ENCODE measurements at places on chromosomes 2 and 18.

DNA sequence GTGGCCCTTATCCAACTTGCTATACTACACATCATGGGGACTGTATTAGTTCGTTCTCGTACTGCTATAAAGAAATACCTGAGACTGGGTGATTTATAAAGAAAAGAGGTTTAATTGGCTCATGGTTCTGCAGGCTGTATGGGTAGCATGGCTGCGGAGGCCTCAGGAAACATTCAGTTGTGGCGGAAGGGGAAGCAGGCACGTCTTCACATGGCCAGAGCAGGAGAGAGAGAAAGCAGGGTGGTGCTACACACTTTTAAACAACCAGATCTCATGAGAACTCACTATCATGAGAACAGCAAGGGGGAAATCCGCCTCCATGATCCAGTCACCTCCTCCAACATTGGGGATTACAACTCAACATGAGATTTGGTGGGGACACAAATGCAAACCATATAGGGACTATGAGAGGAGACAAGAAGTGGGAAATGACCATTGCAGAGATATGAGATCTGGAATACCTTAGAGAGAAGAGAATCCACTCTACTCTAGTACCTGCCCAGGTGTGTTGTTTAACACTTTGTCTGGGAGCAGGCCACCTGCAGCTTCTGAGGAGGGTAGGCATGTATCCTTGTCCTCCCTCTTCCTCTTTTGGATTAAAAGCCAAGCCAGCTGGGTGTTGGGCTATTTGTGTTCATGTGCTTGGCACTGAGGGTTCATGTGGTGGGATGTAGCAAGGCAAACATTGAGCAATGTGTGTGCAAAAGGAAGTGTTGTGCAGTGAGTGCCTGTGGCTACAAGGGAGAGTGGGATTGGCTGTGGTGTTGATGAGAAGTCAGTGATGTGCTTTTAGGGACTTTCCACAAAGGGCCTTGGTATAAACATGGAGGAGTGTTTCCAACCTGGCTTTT lies 22.8 kb downstream of the TTLL4 start:
- no peak for DNase-seq

GRCh38 chr2:221385716-221386115 lies 186.4 kb downstream of the EPHA4 start:
- no peak for DNase-seq

- no peak for DNase-seq
Measured at GRCh38 chr2:136005462-136006196, 20.2 kb upstream of the DARS1 start.

- DNase-seq = no peak
Measured at GRCh38 chr2:196592331-196592910, 47.1 kb upstream of the CCDC150 start.

DNA sequence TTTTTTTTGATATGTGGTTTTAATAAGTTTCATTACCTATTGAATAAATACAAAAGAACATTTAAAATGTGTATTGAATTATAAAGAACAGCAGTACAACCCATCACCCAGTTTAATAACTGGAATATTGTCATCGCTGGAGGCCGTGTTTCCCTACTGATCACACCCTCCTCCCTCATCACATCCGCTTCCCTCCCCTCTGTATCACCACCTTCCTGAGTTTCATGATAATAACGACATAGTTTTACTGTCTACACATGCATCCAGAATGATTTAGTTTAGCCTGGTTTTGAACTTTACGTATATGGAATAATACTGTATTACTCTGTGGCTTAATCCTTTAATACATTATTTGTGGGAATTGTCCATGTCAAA lies 2.1 kb downstream of the SERPINB8 start:
- no peak for DNase-seq

GRCh38 chr2:136378712-136379595 lies 261.0 kb upstream of the CXCR4 start:
- DNase-seq = peak; percentile 39

DNA sequence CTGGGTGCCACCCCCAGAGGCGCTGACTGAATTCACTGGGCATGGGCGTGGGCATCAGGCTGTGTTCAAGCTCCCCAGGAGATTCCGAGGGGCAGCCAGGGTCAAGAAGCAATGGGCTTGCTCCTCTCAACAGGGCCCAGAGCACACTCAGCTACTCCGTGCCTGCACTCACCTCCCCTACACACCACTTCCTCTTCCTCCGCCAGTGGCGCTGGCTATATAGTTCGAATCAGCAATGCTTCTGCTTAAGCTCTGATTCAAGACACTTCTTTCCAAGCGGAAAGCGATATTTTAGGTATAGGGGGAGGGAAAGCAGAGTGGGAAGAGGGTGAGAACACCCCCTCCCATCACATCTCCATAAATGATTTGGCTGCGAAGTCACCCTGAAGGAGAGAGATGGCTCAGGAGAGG lies 42.1 kb downstream of the CRACDL start:
- no peak for DNase-seq

GRCh38 chr2:65027616-65028244 lies 28.5 kb upstream of the CEP68 start:
- no peak for DNase-seq

DNA sequence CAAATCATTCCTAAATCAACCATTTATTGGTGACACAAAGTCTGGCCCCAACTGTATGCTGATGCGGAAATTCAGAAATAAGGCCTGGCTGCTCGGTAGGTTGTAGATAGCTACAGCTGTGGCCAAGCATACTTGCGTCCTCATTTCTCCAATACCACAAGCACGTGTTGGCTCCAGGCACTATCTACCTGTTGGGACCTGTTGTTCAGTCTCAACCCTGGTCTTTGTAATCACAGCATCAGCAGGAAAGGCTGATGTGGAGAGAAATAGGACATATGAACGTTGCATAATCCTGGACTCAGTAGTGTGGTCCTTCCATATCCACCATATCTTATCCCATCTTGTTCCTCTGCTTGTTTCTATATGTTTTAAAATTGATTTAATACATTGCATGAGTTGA lies 212.6 kb downstream of the PMAIP1 start:
- DNase-seq = no peak

DNA sequence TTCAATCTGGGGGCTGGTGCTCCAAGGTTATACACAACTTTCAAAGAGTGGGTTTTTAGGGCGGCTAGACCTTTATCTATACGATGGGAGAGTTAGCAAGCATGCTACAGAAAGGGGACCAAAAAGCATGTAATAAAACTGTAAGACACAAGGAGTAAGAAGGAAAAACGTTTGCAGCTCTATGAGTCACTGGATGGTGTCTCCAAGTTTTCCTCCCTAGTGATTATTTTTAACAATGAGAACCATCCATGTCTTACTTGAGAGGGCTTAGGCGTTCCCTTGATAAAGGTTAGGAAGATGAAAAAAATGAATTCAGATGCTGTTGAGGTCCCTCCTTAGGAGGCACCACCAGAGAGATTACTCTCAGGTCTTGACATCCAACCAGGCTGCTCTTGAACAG lies 75.9 kb downstream of the HRH4 start:
- DNase-seq = no peak

DNA sequence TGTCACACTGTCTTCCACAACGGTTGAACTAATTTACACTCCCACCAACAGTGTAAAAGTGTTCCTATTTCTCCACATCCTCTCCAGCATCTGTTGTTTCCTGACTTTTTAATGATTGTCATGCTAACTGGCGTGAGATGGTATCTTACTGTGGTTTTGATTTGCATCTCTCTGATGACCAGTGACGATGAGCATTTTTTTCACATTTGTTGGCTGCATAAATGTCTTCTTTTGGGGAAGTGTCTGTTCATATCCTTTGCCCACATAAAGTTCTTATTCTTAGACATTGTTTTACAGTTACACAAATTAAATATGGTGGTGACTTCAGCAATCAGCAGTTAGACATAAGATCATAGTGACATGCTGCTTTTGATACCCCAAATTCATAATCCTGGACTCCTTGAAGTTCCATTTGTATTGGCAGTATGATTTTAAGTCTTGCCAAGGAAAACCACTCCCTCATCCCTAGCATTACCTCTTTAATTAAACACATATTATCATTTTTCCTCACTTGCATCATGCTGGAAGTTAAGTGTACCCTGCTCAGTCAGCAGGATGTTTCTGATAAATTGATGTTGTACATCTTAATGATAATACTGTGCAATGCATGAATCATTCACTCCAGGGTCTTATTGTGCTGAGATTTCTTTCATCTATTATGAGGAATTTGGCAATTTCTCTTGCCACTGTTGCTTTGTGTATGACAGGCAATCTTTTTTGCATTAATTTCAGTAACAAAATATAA lies 67.6 kb upstream of the STAT1 start:
- DNase-seq = no peak

- no peak for DNase-seq
Measured at GRCh38 chr2:240452462-240453256, 17.2 kb downstream of the GPC1 start.

DNA sequence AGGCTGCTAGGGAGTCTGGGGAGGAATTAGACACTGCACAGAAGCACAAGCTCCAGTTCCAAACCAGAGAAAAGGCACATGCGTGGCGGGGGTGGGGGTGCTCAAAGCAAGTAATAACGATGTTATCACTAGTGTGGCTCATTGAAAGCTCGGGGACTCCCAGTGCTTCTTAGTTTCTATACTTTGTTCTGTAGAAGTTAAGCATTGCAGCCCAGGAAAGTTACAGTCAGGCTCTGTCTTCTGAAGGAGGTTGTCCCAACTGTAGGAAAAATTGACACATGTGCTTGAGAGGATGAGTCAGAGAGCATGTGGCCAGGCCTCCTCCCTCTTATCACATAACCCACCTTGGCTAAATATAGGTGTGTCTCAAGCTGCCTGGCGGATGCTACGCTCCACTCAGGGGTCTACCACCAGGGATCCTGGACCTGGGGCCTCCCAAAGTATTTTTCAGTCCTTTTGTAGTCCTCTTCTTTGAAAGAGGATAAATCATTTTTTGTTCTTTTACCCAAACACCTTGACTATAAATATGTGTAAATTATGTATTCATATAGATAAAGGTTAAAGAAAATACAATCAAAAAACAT lies 3.8 kb downstream of the GALNT5 start:
- DNase-seq = peak; percentile 89

DNA sequence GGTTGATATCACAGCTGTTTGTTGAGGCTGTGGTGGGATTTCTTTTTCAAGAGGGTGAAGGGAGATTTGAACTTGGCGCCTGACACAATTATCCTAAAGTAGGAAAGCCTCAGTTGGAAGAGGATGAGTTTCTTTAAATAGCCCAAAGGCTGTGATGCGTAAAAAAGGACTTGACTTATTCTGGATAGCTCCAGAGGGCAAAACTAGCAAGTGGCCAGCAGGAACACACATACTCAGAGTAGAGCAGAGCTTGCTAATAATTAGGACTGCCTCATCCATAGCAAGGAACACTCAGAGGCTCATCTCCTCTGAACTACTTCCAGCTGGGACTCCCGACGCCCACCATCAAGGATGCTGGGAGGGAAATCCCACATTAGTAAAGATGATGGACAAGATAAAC lies 74.0 kb downstream of the AFF3 start:
- DNase-seq = no peak

DNA sequence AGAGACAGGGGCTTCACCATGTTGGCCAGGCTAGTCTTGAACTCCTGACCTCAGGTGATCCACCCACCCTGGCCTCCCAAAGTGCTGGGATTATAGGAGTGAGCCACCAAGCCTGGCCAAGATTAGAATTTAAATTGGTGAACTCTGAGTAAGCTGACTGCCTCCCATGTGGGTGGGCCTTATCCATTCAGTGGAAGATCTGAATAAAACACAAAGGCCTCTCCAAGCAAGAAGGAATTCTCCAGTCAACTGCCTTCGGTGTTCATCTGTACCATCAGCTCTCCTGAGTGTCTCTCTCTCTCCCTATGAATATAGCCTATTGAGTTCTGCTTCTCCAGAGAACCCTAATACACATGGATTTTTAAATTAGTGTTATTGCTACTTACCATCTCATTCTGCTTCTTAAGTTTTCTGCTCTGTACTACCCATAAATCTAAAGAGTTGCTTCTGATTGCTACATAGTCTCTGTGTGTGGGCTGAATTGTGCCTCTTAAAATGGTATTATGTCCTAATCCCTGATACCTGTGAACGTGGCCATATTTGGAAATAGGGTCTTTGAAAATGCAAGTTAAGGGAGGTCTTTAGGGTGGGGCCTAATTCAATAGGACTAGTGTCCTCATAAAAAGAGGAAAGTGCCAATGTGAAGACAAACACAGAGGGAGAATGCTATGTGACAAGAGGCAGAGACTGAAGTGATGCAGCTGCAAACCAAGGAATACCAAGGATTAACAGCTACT lies 36.3 kb downstream of the FBXO11 start:
- DNase-seq = no peak

DNA sequence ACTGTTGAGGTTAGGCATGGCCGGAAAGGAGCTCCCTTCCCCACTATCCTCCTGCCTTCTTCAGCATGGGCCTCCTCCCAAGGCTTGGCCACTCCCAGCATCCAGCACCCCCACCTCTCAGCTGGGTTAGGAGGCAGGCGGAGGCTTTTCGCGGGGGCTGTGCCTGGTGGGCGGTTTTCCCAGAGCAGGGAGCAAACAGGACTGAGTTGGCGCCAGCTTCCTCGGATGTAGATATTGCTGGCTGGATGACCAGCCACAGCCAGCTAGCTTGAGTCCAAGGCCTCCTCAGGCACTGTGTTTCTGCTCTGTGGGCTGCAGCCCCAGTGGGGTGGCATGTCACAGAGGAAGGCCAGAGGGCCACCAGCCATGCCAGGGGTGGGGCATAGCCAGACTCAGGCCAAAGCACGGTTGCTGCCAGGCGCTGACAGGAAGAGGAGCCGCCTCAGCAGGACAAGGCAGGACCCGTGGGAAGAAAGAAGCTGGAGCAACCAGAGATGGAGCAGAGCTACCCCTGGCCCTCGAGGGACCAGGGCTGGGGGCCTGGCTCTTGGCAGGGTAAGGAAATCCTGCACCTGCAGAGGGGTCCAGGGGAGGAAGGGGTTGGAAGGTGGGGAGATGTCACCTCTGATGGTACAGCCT lies at the start of gene TCF23:
Gene TCF23 (plus strand): TSS at position 204 of the 639 bp plus-strand sequence. CDS start 130 bp downstream, at position 334.
- no peak for DNase-seq

DNA sequence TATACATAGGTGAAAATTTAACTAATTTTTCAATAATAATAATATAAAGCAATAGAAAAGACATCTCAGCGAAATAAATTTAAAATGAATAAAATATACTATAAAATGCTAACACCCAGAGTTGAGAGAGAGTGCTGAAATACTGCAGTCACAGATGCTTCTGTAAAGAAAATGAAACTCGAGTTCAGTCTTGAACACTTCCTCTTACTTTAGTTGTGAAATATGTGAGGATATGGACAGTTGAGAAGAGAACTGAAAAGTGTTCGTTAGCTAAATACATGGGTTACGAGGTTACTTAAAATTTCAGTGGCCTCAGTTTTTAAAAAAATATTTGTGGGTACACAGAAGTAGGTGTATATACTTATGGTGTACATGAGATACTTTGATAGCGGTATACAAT lies 106.8 kb downstream of the DNAH7 start:
- DNase-seq = no peak

GRCh38 chr2:40497251-40497859 lies 45.5 kb upstream of the SLC8A1 start:
- no peak for DNase-seq
